ENCODE measurements at places on chromosomes 6 and 20. TPM values are rescaled to one million over a fixed set of nuclear protein-coding genes. Genes with fewer than 3 reads are reported as not detected.

Gene CDKAL1
- 23.2 TPM for total RNA-seq

Gene ITCH
- 45.2 TPM for total RNA-seq

Gene COL12A1
- not detected for total RNA-seq

Gene LRP11
- total RNA-seq = 7.2 TPM

Gene WFDC11
- total RNA-seq = not detected

GRCh38 chr20:54535746-54536145, 60.4 kb downstream of the DOK5 start:
- no peak for DNase-seq

DNA sequence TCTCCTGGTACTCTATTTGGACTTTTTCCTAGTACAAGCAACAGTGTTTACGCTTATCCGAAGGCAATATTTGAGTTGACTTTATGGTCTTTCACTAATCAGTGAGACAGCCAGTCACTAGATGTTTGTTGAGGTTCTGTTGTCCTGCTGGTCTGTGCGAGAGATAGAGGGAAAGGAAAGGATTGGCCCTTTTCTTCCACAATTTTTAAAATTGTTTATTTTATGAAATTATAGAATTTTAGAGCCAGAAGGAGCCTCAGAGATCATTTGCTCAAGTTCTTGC, 44.4 kb downstream of the MAP3K4 start:
- no peak for DNase-seq

DNA sequence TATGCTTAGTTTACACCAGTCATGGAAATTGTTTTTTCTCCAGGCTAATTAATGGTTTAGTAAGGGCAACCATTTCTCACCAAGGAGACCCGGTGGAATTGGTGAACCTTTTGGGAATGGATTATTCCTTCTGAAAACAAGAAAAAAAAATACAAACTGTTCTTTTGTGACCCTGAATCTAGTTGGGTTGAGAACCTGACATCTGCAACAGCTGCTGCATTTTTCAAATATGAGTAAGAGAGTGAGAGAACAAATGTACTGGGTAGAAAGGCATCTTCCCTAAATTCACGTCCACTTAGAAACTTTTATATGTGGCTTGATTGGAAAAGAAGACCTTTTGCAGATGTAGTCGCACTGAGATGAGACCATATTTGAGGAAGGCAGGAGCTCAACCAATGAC, 553.4 kb upstream of the EPHA7 start:
- no peak for DNase-seq

- no peak for DNase-seq
These were observed 248.8 kb downstream of the ERMARD start for GRCh38 chr6:170000071-170000843.

- DNase-seq = peak; percentile 57
These were observed at the start of gene RBM24 for GRCh38 chr6:17281100-17281496. Gene RBM24 (plus strand): TSS chr6:17281361. CDS start chr6:17281582, 221 bp downstream.

DNA sequence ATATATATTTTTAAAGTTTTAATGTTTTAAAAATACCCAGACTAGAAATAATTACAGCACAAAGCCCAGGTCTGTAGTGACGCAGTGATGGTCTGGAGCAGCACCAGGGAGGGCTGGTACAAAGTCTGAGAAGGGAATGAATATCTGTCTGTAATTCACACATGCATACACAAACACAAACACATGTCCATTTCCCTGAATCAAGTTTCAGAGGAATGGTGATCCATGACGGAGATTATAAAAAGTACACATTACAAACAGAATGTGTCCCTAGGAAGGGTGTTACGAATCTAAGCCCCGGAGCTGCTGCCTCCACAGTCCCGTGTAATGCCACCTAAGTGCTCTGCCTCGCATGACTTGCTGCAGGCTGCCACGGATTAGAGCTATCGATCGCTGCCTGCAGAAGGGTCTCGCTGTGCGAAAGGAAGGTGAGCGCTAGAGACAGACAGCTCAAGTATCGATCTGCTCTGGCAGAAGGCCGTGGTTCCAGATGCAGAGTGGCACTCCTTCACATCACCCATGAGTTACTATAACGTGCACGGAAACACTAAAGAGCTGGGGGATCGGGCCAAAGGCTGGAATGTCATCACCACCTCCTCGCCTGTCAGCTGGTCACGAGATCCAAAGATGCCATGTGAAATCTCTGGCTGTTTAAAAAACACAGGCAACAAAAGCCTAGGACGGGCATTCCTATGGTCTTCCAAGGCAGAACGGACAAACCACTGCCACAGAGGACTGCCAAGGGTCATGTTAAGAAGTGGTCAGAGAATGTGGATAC, 87.1 kb downstream of the INSM1 start:
- no peak for DNase-seq

DNA sequence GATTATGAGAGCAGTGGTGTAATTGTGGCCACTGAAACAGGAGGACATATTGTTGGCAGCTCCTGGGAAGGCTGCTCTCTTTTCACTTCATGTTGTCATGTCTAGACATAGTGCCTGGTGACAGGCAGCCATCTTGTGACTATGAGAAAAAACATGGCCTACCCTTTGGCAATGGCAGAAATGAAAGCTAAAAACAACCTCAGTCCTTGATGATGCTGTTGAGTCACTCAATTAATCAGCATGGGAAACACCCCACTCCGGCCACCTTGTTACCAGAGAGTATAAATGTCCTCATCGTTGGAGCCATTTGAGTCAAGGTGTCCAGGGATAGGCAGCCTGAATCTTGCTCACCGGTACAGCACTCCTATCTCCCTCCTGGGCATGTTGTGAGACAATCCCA, 31.2 kb upstream of the HMGA1 start:
- no peak for DNase-seq

GRCh38 chr20:53208110-53208832, 236.1 kb downstream of the TSHZ2 start:
- peak; percentile 53 for DNase-seq

Data from activated CD4-positive, alpha-beta memory T cell treated with anti-CD3 and anti-CD28 coated beads for 36 hours (primary cell).